SHP77 (cell line): ENCODE measurements at places on chromosomes 6 and 20.
A peak's percentile ranks its signal among the peaks of the same experiment; 100 is the strongest.

DNA sequence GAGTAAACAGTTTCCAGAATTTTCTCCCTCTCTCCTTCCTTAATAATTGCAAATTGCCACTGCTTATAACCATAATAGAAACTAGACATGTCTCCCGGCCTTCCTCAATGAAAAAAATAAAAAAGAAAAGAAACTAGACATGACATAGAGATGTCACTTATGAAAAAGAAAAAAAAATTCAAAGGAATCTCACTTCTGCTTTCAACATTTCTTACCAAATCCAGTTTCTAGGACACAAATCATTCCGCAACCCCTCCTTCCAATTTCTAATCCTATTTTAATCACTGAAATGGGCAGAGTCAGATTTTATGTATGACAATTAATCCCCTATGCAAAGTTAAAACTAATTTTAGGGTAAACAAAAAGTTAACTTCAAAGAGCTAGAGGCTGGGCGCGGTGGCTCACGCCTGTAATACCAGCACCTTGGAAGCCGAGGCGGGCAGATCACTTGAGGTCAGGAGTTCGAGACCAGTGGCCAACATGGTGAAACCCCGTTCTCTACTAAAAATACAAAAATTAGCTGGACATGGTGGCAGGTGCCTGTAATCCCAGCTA is 40.1 kb upstream of the EEF1A1 start:
- no peak for DNase-seq

GRCh38 chr6:158457616-158458278 is 102.1 kb upstream of the TMEM181 start:
- DNase-seq: no peak

- no peak for DNase-seq
Observed at GRCh38 chr6:121344539-121344938, 10.3 kb upstream of the TBC1D32 start.

- no peak for DNase-seq
Observed at GRCh38 chr6:170181338-170181690, 109.6 kb downstream of the DLL1 start.

DNA sequence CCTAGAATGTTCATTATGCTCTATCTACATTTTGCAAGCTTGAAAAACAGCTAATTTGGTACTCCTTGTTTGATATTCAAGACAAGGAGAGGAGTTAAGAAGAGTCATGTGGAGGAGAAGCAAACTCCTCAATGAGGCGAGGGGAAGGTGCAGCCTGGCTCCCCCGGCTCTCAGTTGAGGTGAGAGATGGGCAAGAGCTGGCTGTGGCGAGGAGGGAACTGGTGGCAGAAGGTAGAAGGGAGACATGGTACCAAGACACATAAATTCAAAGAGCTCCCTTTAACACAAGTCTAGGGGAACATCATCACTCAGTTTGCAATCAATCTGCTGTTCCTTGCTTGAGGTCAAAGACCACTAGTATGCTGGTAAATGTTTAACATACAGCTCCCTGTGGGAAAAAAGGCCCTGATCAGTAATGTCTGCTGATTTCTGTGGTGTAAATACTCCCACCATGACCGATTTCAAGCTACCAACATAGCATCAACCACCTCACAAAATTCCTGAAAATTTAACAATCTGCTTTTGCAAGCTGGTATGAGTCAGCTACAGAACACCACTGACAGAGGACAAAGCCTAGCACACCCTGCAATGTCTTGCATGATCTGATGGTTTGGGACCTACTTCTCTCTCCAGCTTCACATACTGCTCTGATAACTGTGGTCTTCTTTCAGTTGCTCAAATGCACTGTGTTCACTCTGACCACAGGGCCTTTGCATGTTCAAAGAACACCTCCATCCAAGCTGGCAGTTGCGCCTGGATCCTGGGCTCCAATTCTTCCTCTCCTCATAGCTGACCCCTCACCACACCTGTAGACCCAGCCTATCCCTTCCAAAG is 516.3 kb upstream of the CHD6 start:
- no peak for DNase-seq

DNA sequence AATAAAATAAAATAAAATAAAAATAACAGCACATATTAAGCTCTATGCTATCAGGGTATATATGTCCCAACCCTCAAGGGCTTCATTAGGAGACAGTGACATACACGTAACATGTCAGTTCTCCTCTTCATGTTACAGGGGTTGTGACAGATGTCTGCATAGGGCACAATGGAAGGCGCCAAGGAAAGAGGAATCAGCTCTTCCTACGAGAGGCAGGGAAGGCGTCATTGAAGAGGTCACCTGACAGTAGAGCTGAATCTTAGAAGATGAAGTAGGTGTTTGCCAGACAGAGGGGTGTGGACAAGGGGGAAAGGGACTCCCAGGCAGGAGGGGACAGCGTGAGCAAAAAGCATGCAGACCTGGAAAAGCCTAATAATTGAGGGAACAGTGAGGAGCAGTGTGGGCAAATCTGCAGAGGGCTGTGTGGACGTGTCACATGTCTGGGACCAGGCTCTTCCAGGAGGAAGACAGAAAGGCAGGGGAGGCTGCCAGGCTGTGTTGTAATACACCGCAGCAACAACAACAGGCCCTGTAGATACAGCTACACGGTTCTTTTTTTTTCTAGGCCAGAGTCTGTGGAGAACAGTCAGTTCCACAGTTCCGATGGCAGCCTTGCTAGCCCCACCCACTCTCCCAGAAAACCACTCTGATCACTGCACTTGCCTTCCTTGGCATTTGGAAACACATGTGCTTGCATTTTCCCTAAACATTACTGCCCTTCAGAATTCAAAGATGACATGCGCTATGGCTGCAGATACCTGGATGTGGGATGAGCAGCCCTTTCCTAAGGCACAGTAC is 2.5 kb upstream of the FKBP5 start:
- no peak for DNase-seq

GRCh38 chr20:2137552-2138201 is 36.0 kb downstream of the STK35 start:
- DNase-seq: no peak

- no peak for DNase-seq
Observed at GRCh38 chr6:16723402-16723801, 37.9 kb downstream of the ATXN1 start.

- DNase-seq: peak; percentile 15
Observed at GRCh38 chr20:60255415-60255814, 297.2 kb downstream of the CDH26 start.

GRCh38 chr6:4155848-4156466 is 20.6 kb upstream of the ECI2 start:
- DNase-seq: peak; percentile 72

DNA sequence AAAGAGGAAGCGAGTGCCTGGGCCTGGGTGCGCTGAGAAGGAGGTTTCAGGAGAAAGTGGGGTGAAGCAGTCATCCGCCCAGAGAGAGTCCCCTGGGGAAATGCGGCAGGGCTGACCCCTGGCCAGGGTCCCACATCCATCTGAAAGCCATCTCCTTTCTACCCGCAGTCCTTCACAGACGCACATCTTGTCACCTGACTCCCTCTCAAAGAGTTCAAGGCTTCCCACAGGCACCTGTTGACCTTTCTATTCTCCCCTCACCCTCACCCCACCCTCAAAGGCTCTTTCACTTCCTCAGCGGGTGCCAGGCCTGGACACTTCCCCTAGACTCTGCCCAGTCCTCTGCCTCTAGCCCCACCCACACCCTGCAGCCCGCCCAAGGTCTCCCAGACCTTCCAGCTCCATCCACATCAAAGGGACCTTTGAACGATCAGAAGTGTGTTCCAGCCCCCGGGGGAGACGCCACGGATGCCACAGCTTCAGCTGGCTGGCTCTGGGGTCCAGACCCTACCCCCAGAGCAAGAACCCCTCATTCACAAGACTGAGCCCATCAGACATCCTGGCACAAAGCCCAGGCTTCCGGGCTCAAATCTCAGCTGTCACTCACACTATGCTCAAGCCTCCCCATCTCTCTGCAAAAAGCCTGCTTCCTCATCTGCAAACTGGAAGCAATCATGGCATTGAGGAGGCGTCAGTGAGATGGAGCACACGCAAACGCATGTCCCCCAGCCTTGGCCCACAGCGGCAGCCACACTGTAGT is 2.1 kb downstream of the CTSZ start:
- no peak for DNase-seq

DNA sequence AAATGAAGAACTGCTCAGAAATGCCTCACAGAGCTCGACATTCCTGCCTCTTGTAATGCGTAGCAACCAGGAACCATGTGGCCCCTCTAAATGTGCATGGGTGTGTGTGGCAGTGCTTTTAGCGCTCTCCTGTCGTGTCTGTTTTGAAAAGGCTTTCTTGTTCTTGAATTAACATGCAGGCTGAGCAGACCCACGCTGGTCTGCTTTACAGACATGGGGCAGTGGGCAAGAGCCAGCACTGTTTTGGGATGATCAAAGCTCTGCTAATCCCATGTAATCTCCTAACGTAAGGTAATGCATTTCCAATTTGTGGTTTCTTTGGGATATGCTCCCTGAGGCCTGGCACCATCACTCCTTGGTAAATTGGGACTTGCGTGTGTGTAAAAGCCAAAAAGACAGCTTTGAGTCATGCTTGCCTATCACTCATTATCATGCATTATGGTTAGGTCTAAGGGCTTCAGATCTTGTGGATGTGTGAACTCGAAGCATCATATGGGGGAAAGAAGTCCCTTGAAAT is 11.8 kb downstream of the RIPOR2 start:
- no peak for DNase-seq

DNA sequence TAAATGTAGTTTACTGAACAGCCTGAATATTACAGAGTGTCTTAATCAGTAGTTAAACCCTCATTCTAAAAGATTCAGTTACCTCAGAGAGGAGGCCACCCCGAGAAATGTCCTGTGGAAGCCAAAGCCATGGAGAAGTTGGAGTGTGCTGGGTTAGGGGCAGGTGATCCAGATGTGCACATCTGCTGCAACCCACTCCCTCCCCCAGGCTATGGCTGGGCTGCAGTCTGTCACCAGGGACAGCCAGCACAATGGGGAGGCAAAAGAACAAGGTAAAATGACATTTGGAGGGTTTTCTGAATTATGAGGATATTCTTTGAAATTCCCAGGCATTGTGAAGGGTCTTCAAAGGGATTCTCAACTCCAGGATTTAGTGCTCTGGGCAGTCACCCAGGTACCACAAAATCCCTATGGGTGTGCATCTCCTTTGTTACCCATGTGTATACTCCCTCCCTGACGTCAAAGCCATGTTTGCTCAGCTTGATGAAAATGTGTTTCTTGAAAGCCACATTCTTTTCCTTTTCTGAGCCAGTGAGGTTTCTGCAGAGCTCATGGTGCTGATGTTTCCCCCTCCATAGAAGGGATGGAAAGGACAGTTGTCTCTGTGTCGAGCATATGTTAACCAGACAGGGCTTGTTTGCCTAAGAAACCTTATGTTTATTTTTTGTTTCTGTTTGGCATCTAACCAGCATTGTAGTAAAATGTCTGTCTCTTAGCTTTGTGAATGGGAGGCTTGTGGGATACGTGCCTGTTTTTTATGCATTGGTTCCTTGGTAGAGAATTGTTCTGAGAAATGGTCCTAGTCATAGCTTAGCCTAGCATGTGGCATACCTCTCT is 212.3 kb upstream of the TBX18 start:
- peak; percentile 98 for DNase-seq

GRCh38 chr20:49893242-49894072 is 21.9 kb downstream of the SPATA2 start:
- no peak for DNase-seq

GRCh38 chr6:168414336-168415097 is 26.5 kb upstream of the SMOC2 start:
- DNase-seq: no peak

DNA sequence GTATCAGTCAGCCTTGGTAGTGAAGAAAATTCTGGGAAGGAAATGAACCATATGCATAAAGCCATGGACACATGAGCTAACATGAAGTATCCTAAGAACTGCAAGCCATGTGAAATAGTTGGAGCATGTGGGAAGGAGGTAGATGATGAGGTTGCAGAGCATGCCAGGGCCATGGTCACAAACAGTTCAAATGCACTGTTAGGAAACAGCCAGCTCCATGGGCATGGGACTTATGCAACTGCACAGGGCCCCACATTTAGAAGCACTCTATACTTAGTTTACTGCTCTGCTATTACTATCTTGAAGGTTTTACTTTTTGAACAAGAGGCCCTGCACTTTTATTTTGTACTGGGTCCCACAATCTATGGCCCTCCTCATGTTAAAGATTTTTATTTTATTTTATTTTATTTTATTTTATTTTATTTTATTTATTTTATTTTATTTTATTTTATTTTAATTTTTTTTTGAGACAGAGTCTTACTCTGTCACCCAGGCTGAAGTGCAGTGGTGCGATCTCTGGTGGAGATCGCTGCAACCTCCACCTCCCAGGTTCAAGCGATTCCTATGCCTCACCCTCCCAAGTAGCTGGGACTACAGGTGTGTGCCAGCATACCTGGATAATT is 169.1 kb downstream of the IBTK start:
- DNase-seq: no peak

DNA sequence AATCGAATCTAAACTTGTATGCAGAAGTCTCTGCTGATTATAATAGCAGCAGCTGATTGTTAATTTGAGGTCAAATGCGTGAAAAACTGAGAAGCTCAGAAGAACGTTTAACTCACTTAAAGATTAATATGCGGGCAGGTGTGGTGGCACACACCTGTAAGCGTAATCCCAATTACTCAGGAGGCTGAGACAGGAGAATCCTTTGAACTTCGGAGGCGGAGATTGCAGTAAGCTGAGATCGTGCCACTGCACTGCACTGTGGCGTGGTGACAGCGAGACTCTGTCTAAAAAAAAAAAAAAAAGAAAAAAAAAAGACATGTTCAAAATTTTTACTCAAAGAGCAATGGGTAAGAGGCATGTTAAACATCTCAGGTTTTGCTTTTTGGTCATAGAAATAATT is 1370.8 kb downstream of the GRIK2 start:
- no peak for DNase-seq

DNA sequence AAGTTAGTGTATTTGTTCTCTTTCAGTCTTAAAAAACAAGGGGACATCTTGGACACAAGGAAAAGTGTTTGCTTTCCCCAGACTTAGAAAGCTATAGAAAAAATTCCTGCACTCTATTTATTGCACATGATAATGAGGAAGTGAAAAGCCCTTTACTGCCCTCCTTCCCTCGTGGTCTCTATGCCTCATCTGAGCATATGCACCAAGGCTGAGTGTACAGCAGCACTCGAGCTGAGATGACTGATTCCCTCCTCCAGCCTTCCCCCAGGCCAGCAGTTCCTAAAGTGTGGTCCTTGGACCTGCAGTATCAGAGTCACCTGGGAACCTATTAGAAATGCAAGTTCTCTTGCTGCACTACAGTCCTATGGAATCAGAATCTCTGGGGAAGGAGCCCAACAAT is 14.3 kb upstream of the LAMP5 start:
- no peak for DNase-seq
